Smooth muscle cell of trachea (primary cell): ENCODE measurements at places on chromosomes 6 and 20. TPM values are rescaled to one million over a fixed set of nuclear protein-coding genes. Genes with fewer than 3 reads are reported as not detected.

The TMEM30A gene
- total RNA-seq, result 172 and 185 TPM in 2 replicates

The TFAP2A gene
- total RNA-seq, result under 0.01 and 0.29 TPM in 2 replicates

The SEMG2 gene
- total RNA-seq, result not detected in 2 replicates

The CDS2 gene
- 33.7 and 39.4 TPM in 2 replicates for total RNA-seq

The SNTA1 gene
- total RNA-seq, result 42.0 and 47.0 TPM in 2 replicates

The PNPLA1 gene
- total RNA-seq, result not detected in 2 replicates

The MYH7B gene
- total RNA-seq, result 0.15 and 0.33 TPM in 2 replicates
